Stimulated activated CD4-positive, alpha-beta T cell treated with anti-CD3 and anti-CD28 coated beads, Interleukin-1b, Interleukin-23, amount 100 ng/mL, for 4 hours (primary cell): ENCODE measurements at places on chromosomes 12 and 14.

DNA sequence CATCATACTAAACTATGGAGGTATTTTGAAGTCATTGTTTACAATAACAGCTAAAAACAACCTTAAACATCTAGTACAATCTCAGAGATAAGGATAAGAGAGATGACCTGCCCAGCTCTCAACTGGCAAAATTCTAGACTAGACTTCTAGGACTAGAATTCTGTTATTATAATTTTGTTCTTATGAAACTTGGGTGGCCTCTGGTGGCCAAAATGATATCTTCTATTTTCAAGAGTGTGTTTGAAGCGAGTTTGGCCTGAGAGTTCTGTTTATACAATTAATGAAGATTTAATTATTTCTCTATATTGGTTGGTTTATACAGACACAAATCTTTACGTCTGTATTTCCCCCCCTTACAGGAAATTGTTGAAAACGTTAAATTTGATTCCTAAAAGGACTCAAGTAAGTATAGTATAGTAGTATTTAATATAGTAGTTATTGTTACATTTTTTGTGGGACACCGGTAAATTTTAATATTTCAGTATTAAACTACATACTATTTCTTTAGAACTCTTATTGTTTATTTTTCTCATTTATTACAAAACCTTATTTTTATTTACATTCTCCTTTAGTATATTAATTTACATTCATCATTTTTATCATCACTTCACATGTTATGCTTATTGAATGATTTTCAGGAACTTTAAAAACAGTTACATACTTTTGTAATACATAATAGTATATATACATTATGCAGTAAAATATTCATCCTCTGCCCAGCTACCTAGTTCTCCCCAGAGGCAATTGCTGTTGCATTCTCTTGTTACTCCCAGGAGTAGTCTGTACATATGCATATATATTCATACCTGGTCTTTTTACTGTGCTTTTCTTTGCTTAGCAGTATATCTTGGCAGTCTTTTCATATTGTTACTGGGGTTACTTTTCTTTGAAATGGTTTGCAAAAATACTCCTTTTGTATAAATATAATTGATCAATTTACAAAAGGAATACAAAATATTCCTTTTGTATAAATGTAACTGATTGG lies 6.6 kb downstream of the PPHLN1 start:
- DNase-seq = peak; percentile 21

DNA sequence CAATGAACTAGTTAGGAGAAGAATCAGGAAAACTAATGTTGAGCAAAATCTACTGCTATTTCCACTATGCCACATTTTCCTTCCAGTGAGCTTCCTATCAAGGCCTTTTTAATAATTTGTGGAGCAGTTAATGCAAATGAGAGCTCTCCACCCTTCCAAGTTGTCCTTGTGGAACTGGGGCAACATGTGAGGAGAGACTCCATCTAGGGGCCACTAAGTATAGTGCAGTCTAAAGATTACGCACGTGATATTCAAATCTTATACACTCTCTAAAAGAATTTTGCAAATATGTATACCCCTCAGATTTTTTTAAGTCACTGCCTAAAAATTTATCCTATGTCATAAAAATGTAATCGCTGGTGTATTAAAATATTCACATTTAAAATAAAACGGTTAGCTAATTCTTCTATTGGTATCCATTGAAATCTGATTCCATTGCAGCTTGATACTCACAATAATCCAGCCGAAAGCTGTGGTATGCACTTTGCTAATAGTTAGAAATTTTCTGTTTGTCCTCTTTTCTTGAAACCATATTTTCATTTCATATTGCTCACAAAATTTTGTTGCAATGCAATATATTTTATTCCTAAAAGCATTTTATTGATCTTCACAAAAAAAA lies 100.1 kb downstream of the PAH start:
- no peak for DNase-seq

- no peak for DNase-seq
Measured at GRCh38 chr12:122844366-122844971, 9.2 kb downstream of the HIP1R start.

GRCh38 chr14:67018720-67019119 lies 170.5 kb upstream of the GARIN2 start:
- no peak for DNase-seq

- no peak for DNase-seq
Measured at GRCh38 chr14:72929316-72930080, 3.2 kb downstream of the DCAF4 start.

GRCh38 chr12:89075880-89076540 lies 276.3 kb downstream of the DUSP6 start:
- DNase-seq = no peak

- DNase-seq = no peak
Measured at GRCh38 chr12:75784591-75784990, 247.0 kb downstream of the PHLDA1 start.

DNA sequence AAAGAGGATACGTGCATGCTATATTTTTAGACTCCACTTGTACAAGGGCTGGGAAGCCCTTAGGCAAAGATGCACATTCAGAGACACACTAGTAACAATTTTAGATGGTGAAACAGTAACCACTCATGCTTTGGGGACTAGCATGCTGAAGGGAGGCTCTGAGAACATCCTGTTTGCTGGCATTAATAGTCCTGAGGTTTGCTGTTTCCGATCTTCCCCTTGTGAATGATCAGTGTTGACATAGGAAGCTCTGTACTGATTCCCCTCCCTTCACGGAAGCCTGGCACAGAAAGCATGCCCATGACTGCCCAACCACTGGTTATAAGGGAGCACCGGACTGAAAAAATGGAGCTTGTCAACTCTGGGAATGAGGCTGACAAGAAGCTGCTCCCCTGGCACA lies 164.6 kb downstream of the GCH1 start:
- no peak for DNase-seq

GRCh38 chr12:106671840-106672239 lies 89.0 kb downstream of the RFX4 start:
- DNase-seq = no peak

- DNase-seq = no peak
Measured at GRCh38 chr14:62031504-62031903, 269.3 kb downstream of the SNAPC1 start.

GRCh38 chr12:64566122-64566521 lies 44.2 kb upstream of the RASSF3 start:
- DNase-seq = no peak

- DNase-seq = no peak
Measured at GRCh38 chr12:80655751-80656150, 51.7 kb upstream of the MYF6 start.

DNA sequence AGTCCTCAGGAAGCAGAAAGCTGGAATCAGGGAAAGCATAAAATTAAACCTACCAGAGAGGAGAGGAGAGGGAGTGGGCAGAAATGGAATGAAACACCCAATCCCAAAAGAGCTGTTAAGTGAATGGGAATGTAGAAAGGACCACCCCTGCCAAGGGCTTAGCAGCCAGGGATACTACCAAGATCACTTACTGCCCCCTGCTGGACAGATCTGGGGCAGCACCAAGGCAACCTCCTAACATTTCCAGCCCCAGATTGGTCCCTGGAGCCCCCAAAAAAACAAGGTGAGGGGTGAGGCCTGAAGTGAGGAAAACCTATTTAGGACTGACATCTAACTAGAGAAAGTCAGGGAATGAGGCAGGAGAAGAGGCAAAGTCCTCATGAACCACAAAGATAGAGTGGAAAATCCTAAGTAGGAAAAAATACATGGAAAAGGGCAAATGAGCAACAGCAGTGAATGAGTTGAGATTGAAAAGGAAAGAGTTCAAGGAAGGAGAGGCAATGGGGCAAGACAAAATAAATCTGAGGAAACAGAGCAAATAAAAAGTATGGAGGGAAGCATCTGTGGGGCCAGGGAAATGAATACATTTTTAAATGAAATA lies 11.2 kb upstream of the FKBP11 start:
- peak; percentile 79 for DNase-seq

- no peak for DNase-seq
Measured at GRCh38 chr12:38775457-38775856, 129.9 kb downstream of the CPNE8 start.

DNA sequence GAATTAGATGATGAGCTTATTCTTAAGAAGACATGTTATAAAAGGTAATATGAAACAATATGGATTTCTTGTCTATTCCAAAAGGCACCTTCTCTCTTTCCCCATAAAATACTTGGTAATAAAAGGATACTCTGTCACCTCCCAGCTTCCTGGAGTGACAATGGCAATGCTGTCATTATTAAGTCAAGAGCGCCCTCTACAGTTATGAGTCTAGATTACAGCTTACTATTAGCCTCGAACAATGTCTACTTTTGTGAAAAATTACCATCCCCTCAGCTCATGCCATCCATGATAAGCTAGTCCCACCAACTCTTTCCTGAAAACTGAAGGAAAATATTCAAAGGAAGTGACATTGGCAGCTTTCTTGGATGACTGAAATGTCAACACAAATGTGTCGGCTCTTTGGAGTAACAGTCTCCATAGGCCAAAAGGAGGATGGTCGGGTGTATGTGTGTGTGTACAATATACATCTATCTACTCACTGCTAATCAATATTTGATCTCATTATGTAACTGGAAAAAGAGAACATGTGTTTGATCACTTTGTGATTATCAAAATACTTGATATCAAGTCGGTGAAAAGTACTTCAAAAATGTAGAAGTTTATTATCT lies 48.7 kb upstream of the CDKN3 start:
- no peak for DNase-seq

GRCh38 chr12:107319533-107320032 lies 226.2 kb upstream of the CRY1 start:
- no peak for DNase-seq

DNA sequence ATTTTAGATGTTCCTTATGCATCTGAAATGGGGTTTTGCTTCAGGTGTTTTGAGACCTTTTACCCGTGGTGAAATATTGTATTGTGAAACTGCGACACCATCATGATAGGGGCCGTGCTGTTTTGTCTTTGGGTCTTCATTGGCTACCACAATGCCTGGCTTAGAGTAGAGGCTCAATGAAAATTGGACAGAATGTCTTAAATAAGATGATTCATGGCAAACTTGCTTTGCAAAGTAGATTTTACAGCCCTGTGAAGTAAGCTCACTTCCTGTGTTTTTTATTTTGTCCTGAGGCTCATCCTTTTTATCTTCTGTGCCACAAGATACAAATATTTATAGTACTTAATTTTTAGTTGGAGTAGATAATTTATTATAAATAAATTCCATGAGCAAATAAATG lies 111.3 kb upstream of the FRMD6 start:
- no peak for DNase-seq

DNA sequence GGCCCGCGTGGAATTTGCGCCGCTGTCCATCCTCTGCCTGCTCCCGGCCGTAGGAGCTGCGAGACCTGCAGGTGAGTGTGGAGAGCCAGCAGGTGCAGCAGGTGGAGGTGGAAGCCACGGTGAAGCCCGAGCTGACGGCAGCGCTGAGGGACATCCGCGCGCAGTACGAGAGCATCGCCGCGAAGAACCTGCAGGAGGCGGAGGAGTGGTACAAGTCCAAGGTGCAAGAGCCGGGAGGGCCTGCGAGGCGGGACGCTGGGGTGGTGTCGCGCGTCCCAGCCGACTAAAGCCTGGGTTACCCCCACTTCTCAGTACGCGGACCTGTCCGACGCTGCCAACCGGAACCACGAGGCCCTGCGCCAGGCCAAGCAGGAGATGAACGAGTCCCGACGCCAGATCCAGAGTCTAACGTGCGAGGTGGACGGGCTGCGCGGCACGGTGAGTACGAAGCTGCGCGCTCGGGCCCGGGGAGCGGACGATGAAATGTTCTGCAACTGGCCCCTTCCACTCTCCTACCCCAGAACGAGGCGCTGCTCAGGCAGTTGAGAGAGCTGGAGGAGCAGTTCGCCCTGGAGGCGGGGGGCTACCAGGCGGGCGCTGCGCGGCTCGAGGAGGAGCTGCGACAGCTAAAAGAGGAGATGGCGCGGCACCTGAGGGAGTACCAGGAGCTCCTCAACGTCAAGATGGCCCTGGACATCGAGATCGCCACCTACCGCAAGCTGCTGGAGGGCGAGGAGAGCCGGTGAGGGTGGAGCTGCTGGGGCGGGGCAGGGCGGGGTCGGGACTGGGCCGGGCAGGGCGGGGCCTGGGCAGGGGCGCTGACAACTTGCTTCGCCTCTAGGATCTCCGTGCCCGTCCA lies 2.1 kb downstream of the PRPH start:
- DNase-seq = no peak

- no peak for DNase-seq
Measured at GRCh38 chr14:56953884-56954283, 143.6 kb upstream of the OTX2 start.

DNA sequence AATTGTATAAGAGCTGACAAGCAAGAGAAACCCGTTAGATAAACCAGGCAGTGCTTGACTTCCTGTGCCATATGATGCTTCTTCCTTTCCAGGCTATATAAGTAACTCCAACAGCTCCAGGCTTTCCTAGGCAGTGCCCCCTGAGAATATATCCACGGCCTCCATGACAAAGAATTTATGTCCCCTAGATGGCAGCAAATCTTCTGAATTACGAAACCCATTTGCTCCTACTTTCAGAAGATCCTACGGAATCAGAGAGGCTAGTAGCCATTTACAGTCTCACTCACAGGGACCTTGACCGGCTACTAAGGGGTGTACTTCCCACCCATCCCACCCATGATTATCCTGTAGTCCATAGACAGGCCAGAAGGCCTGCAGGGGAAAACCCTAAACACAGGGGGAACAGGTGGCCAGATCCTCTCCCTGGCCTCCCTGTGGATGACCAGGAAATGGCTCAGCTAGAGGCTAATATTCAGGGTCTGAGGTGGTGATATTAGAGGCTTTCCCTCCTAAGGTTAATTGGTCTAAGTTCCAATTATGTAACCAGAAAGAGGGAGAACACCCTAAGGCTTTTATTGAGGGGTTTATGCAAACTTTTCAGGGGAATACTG lies 77.2 kb upstream of the DCD start:
- DNase-seq = no peak

DNA sequence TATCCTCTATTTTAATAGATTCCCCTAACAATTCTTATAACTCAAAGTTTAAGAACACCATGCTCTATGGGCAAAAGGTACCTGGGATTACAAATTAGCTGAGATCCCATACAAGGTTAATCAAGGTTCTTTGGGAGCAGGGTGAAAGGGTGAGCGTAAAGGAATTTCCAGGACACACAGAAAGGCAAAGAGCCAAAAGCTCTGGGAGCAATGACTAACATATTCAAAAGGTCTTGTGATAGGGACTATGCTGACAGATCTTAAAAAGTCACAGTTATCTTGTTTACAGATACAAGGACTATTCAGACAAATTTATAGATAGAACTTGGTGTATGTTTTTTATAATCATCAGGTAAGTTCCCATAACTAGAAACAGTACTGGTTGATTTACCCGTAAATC lies 19.5 kb upstream of the PPFIBP1 start:
- no peak for DNase-seq

- no peak for DNase-seq
Measured at GRCh38 chr14:90280096-90280495, 23.7 kb downstream of the PSMC1 start.
